Activated CD4-positive, alpha-beta T cell treated with anti-CD3 and anti-CD28 coated beads for 36 hours (primary cell): ENCODE measurements at places on chromosomes 7 and 10. TPM values are rescaled to one million over a fixed set of nuclear protein-coding genes. Genes with fewer than 3 reads are reported as not detected.

ERVW-1 gene
- total RNA-seq, result not detected

PNLIPRP3 gene
- not detected for total RNA-seq

TAS2R3 gene
- 0.69 TPM for total RNA-seq

ANLN gene
- 52.5 TPM for total RNA-seq

IQUB gene
- not detected for total RNA-seq

CYP3A7 gene
- not detected for total RNA-seq

CAV2 gene
- total RNA-seq, result not detected

ADAM22 gene
- 1.8 TPM for total RNA-seq

PCBD1 gene
- total RNA-seq, result 40.1 TPM

FKBP6 gene
- not detected for total RNA-seq
